IPS DF 19.7 (cell line): ENCODE measurements at places on chromosomes 13 and 19.

DNA sequence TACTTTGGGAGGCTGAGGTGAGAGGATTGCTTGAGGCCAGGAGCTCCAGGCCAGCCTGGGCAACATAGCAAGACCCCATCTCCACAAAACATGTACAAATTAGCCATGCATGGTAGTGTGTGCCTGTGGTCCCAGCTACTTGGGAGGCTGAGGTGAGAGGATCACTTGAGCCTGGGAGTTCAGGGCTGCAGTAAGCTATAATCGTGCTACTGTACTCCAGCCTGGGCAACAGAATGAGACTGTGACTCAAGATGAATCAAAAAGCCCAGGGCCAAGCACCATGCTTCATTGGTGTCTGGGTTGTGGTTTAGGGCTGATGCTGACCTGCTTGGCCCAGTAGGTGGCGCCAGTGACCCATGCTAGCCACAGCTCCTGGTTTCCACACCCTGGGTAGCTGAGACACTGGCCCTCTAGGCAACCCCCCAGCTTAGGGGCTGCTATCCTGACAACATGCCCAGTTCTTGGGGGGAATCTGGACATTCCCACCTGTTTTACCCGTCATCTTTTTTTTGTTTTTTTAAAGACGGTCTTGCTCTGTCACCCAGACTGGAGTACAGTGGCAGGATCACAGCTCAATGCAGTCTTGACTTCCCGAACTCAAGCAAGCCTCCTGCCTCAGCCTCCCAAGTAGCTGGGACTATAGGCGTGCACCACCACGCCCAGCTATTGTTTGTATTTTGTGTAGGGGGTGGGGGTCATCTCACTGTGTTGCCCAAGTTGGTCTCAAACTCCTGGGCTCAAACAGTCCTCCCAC, 5.5 kb downstream of the CCDC124 start:
- no peak for DNase-seq

DNA sequence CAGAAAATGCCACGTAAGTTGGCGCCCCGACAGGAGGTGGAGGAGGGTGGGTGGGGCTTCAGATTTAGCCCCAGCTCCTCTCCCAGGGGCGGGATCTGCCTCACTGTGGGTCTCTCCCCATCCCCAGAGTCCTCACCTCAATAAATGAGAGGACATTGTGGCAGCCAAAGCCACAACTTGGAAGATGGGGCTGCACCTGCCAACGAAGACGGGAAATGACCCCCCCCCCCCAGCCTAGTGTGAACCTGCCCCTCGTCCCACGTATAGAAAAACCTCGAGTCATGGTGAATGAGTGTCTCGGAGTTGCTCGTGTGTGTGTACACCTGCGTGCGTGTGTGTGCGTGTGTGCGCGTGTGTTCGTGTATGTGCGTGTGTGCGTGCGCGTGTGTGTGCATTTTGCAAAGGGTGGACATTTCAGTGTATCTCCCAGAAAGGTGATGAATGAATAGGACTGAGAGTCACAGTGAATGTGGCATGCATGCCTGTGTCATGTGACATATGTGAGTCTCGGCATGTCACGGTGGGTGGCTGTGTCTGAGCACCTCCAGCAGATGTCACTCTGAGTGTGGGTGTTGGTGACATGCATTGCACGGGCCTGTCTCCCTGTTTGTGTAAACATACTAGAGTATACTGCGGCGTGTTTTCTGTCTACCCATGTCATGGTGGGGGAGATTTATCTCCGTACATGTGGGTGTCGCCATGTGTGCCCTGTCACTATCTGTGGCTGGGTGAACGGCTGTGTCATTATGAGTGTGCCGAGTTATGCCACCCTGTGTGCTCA, 1.5 kb upstream of the TRAPPC5 start:
- no peak for DNase-seq

DNA sequence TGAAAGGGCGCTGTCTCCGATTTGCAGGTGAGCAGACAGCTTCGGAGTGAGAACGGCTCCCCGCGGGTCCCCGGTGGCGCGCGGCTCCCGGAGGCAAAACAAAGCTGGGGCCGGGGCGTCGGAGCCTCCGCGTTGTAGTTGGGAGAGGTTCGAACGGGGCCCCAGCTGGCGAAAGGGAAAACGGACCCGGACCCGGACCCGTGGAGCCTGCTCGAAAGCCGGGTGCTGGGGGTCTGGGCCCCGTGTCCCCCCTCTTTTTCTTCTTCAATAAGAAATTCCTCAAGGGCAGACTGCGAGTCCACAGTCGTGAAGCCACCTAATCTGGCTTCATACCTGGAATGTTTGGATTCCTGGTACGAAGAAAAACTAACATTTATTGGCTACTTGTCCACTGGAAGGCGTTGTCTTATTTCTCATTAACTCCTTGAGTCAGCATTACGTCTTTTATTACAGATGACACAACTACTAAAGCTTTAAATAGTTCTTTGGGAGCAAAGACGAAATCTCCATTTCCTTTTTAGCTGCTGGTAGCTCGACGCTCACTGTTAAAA, 632 bp upstream of the MTIF3 start:
- DNase-seq: no peak

DNA sequence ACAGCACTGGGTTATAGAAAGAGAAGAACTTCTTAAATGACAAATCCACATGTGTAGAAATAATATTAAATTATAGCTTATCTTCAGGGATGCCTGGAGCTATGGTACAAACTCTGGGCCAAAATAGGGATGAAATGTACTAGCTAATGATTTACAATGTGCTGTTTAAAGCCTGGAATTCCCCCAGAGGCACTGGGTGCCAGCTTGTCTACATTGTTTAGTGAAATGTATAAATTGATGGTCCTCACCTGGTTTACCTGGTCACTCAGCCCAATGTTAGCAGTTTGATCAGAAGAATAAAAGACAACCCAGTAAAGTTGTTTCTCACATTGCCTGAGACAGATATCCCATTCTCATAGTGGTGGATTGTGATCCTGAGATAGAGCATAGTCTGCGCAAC, 597.2 kb downstream of the DIAPH3 start:
- DNase-seq: no peak

DNA sequence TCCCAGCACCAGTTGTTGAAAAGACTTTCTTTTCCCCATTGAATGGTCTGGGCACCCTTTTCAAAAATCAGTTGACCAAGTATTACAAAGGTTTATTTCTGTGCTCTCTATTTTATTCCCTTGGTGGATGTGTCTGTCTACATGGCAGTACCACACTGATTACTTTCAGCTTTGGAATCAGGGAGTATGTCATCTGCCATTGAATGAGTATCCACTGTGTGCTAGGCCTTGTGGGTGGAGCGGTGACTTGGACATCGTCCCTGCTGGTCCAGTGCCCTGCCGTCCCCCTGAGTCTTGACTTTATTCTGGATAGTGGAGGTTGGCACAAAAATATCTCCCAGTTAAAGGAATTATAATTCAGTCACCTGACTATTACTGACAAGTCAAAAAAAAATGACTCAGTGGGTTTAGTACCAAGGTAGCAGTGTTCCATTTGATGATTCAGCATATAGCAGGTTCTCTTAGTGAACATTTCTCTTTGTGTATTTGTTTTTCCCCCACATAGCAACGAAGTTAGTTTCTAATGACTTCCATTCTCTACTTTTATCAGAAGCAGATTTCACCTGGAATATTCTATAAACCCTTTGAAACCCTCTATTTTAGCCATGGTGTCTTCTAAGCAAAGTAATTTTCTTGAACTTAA, 3.9 kb downstream of the UPF3A start:
- no peak for DNase-seq

DNA sequence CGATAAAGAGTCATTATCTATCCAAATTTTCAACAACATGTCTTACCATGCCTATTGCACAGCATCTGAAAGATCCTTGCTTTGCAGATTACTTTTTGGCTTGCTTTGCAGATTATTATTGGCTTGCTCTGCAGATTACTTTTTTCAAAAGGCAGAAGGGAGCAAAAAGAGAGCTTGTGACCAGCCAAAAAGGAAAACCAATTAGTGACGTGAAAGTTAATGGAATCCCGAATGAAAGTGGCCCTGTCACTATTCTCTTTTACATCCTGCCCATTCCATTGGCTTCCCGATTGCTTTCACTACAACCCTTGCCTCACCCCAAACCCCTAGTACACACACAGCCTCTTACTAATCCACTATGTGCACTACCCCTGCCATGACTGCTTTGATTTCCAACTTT, 81.3 kb downstream of the LHFPL6 start:
- no peak for DNase-seq

- DNase-seq: no peak
Observed at GRCh38 chr13:100506154-100506553, 82.4 kb downstream of the GGACT start.

GRCh38 chr13:42656161-42656560, 82.2 kb downstream of the TNFSF11 start:
- DNase-seq: no peak

GRCh38 chr19:29966588-29967249, 24.7 kb downstream of the URI1 start:
- DNase-seq: no peak

DNA sequence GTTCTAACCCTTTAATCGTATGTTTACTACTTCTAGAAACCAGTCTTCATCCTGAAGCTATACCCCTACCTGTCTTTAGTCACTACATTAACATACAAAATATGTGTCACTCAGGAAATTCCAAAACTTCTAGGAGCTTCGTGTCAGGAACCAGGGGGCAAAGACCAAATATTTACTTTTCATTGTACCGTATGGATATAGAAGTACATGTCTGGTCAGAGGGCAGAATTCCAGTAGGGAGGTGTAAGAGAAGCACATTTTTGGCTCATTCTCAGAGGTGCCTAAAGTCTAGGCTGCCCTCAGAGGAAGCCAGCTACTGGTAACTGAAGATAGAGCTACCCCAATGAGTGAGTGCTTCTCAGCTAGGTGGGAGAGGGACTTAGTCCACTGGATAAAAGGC, 320.7 kb downstream of the DIAPH3 start:
- no peak for DNase-seq

GRCh38 chr19:3606690-3607289, at the start of gene TBXA2R:
Gene TBXA2R (minus strand): TSS chr19:3606875. CDS start chr19:3600634, 6,241 bp downstream.
- no peak for DNase-seq

DNA sequence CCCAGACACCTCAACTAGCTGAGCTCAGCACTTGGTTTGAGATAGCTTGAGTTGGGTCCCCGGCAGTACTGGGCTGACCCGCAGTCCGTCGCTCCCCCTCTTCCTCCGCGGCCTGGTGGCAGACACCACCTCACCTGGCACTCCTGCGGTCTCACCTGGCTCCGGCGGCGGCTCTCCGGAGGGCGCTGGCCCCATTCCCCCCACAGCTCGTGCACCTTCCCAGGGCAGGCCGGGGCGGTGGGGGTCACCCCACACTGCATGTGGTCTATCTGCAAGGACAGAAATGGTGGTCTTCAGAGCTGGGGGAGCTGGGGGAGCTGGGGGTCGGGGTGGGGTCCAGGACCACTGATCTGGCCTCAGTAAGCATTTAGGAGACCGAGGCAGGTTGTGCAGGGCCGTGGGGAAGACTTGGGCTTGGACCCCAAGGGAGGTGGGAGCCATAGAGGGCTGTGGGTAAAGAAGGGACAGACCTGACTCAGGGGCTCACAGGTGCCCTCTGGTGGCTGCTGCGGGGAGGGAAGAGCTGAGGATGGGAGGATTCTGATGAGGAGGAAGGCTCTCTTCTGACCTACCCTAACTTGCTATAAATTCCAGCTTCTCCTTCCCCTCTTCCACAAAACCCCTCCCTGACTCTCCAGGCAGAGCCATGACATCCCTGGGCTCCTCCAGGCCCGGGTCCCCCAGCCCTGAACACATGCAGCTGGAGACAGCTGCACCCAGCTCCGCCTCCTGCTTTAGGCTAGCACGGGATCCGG, 6.7 kb upstream of the PLIN4 start:
- no peak for DNase-seq

- no peak for DNase-seq
Observed at GRCh38 chr19:52034051-52034728, 6.0 kb upstream of the ZNF614 start.

- DNase-seq: no peak
Observed at GRCh38 chr13:82439159-82439904, 1442.9 kb downstream of the SLITRK1 start.

- DNase-seq: no peak
Observed at GRCh38 chr19:6802336-6803035, 30.0 kb downstream of the VAV1 start.

- DNase-seq: no peak
Observed at GRCh38 chr19:12163826-12164225, 930 bp downstream of the ZNF136 start.

GRCh38 chr13:92677571-92677970, 549.0 kb upstream of the GPC6 start:
- DNase-seq: no peak

GRCh38 chr19:50398675-50399367, 14.7 kb downstream of the POLD1 start:
- no peak for DNase-seq

- DNase-seq: no peak
Observed at GRCh38 chr13:72186730-72187422, 319.9 kb upstream of the DACH1 start.

DNA sequence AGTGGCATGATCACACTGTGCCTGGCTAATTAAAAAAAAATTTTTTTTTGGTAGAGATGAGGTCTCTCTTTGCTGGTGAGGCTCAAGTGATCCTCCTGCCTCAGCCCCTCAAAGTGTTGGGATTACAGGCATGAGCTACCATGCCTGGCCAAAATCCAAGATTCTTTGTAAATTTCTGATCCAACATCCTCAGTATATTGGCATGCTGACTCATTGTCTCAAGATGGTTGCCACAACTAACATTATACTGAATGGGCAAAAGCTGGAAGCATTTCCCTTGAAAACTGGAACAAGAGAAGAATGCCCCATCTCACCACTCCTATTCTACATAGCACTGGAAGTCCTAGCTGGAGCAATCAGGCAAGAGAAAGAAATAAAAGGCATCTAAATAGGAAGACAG, 100.0 kb downstream of the KLF5 start:
- no peak for DNase-seq

GRCh38 chr19:40690693-40691420, 406 bp upstream of the NUMBL start:
- DNase-seq: peak; percentile 56

DNA sequence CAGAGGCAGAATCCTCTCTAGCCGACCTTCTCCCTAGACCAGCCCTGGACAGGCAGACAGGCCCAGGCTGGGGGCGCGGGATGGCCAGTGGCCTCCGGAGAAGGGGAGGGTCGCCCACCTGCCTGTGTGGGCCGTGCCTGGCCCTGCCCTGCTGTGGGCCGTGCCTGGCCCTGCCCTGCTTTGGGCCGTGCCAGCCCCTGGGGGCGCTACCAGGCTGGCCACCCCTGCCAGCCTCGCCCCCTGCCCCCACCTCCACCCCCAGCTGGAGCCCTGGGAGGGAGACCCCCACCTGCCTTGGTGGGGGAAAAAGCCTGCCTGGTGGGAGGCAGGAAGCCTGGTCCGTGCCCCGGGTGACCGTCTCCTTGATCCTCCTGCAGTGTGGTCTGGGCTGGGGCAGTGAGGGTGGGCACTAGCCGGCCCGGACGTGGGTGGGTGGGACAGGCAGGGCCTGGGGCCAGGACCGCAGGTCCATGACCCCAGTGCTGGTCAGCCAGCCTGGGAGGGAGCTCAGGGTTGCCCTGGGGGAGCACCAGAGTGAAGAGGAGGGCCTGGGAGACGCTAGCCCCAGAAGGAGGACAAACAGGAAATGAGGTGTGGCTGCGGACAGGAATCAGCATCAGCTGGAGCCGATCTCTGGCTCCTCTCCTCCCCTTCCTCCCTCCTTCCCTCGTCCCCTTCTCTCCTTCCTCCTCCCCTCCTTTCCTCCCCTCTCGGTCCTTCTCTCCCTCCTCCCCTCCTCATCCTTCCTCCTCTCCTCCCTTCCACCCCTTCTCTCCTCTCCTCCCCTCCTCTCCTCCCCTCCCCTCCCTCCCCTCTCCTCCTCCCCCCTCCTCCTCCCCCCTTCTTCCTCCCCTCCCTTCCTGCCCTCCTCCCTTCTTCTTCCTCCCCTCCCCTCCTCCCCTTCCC, 5.1 kb upstream of the MKNK2 start:
- no peak for DNase-seq

- DNase-seq: no peak
Observed at GRCh38 chr13:50901701-50902100, 7.9 kb upstream of the RNASEH2B start.

GRCh38 chr19:18204394-18205199, 755 bp upstream of the RAB3A start:
- no peak for DNase-seq
